ENCODE measurements at places on chromosomes 16 and 17.

DNA sequence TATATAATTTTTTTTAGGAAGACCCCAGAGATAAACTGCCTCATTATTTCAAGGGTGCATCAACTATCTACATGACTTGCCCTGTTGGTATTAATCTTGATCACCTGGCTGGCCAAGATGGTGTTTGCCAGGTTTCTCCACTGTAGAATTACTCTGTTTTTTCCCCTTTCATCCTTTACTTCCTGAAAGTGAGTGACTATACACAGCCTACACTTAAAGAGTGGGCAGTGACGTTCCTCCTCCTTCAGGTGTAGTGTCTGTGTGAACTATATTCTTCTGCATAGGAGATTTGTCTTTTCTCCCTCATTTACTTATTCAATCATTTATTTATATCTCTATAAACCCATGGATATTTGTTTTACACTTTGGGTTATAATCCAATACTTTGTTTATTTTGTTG lies 246.7 kb downstream of the IRF8 start:
- no peak for DNase-seq

GRCh38 chr16:66277311-66278070 lies 89.0 kb upstream of the CDH5 start:
- DNase-seq, result no peak

GRCh38 chr17:79675413-79675725 lies 55.4 kb upstream of the ENPP7 start:
- no peak for DNase-seq

GRCh38 chr16:75377729-75378386 lies 55.4 kb downstream of the CFDP1 start:
- no peak for DNase-seq

DNA sequence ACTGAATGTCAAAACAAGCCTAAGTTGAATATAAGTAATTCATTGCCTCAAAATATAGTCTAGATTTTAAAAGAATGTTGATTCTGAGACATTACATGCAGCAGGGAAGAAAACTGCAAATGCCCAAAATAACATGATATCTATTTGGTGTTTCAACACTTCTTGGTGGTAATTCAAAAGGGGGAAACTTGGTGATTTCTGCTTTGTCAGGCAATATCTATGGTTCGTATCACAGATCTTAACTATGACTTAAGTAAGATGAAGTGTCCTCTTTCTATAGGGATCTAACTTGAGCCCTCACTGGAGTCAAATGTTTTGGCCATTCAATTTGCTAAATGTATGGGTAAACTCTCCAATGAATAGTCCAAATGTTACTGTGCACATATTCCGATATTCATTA lies 44.6 kb downstream of the GNA13 start:
- DNase-seq, result no peak

- no peak for DNase-seq
Measured at GRCh38 chr17:17183744-17184143, 22.4 kb downstream of the PLD6 start.

GRCh38 chr16:51542981-51543815 lies 392.1 kb upstream of the SALL1 start:
- no peak for DNase-seq

DNA sequence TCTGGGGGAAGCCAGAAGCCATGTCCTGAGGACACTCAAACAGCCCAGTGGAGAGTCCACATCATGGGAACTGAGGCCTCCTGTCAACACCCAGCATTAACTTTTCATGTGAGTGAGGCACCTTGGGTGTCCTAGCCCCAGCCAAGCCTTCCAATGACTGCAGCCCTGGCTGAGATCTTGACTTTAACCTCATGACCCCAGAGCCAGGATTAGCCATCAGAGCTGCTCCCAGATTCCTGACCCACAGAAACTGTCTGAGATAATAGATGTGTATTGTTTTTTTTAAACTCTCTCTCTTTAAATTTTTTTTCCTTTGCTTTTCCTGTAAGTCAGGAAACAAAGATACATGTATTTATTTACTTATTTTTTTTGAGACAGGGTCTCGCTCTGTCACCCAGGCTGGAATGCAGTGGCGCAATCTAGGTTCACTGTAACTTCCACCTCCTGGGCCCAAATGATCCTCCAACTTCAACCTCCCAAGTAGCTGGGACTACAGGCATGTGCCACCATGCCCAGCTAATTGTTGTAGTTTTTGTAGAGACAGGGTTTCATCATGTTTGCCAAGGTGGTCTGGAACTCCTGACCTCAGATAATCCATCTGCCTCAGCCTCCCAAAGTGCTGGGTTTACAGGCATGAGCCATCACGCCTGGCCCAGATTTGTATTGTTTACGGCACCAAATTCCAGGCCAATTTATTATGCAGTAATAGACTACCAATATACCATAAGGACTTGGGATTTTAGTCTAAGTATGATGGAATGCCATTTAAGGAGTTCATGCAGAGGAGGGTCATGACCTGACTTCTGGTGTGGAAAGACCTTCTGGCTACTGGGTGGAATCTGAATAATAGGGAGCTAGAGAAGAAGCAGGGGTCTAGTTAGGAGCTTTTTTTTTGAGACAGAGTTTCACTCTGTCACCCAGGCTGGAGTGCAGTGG lies 14.0 kb upstream of the TMEM94 start:
- no peak for DNase-seq

DNA sequence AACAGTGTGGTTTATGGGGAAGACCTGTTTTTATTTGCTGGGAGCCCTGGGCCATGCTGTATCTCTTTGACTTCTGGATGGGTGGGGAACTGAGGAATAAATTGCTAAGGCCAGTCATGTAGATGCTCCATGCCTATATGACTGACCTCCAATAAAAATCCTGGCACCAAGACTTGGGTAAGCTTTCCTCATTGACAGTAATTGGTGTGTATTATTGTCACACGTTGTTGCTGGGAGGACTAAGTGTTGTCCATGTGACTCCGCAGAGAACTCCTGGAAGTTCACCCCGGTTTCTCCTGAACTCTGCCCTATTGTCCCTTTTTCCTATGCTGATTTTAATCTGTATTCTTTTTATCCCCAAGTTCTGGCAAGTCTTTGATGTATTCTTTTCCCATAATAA lies 33.4 kb upstream of the USP22 start:
- no peak for DNase-seq

DNA sequence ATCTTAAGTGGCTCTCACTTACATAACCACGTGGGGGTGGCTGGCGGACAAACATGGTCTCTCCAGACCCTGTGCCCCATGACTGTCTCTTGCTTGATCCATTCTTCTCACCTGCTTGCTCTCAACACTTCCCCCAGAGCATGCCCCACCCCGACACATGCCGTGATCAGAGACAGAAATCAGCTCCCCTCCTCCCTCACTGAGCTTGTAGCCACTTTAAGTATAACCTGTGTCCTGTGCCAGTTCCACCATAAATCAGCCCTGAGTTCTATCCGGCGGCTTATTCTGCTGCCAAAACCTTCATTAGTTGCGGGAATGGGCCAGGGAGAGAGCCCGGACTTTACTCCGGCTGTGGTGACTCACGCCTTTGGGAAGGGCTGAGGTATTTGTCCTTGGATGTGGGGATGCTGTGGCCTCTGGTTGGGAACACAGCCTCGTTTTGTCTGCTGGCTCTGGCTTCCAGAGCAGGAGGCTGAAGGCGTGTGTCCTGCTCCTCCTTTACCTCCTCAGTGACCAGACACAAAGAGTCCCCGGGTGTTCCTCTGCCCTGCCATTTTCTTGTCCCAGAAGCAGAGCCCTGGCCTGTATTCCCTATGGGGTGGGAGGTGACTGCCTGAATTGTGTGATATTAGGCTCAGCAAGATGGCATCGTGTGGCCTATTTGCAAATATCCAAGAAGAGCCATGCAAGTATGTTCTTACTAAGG lies 21.1 kb downstream of the ANKRD40 start:
- no peak for DNase-seq

DNA sequence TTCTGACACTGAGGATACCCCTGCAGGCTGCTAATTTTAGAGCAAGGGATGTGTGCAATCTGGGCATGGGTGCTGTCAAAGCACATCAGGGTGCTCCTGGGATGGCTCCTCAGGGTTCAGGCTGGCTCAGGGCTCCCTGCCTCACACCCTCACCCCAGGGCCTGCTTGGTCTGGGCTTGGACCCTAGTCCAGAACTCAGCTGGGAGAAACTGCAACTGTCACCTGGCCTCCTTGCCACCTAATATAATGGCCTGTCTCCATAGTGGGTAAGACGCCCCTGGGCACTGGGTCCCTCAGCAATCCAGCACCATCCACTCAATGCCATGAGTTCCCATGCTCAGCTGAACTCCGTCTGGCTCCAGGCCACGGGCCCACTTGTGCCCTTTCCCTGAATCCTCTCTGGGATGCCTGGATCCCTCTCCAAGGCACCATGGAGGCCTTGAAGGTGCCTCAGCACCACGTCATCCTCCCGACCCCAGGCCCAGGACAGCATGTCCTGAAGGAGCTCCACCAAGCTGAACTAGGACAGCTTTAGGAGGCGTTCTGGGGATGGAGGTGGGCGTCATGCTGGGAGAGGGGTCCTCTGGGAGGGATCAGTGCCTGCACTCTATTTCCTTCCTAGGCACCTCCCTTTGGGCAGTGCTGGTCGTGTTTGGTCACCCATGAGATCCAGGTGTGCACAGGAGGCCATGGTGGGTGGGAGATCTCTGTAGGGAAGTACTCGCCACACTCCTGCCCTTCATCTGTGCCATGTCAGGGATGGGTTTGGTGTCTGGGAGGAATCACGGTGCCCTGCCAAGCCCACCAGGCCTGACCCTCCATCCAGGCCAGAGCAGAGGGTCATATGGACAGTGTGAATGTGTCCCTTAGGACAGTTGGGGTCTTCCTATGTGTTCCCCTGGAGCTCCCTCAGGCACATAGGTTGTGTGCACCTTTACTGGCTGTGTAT lies 1688.4 kb downstream of the TP53TG3F start:
- DNase-seq, result no peak

DNA sequence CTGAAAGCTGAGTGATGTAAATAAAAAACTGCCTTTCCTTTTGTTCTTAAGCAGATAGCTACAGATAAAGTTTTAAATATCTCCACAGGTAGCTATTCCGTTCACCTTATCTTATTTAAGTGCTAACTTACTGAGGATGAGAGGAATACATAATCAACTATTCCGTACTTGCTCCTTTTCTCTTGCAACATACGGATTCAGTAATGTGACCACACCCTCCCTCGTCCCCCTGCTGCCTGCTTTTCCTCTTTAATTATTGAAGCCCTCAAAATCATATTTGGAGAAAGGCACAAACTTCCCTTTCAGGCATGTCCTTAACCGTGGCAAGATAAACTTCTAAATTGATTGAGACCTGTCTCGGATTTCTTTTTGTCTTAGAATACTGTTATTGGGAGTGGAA lies 101.4 kb downstream of the MAP2K4 start:
- DNase-seq, result no peak

GRCh38 chr17:4127555-4127954 lies 15.3 kb downstream of the ZZEF1 start:
- DNase-seq, result no peak

- DNase-seq, result no peak
Measured at GRCh38 chr17:19702217-19702641, 14.2 kb downstream of the SLC47A2 start.

- DNase-seq, result no peak
Measured at GRCh38 chr17:59002126-59002525, 104.6 kb downstream of the TRIM37 start.

DNA sequence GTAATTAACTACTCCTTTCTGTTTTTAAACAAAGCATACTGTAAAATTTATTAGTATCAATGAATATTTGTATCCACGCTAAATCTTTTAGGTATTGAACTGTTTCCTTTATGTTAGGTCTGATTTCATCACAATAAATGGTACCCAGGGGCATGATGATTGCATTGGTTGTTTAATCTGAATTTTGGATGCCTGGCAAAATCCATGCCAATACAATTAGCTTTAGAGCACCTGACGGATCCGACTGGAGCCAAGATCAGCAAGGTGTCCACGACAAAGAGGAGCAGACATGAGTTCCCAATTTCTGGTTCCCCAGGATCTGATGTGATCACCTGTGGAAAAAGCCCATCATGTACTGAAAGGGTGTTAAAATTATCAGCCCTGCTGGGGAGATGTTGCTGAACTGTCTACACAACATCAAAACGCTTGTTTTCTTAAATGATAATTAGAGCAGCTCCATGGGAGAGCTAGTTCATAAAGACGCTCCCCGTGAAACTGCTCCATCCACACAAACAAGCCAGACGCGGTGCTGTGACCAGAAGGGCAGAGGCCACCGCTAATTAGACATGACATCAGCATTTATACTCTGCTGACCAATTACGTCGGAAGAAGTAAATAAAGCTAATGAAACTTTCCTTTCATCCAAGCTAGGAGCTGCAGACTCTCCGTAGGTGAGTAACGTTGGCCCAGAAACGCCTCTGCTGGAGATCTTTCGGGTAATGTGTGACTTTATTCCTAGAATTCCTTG lies 151.7 kb downstream of the CPPED1 start:
- no peak for DNase-seq

- DNase-seq, result no peak
Measured at GRCh38 chr17:10061111-10061845, 137.1 kb downstream of the GAS7 start.

DNA sequence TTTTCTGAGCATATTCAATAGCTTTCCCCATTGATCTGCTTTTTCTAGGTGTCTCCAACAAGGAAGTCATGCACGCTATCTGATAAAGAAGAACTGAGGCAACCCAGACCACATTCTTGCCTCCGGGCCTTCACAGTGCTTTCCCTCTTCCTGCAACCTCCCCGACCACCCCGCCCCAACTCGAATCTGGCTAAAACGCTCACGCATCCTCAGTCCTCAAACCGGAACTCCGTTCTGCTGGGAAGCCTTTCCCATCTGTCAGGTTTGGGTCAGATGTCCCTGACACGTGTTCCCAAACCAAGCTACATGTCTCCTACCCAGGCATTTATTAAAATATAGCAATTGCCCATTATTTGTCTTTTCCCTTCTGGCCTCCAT lies 112.7 kb downstream of the VPS53 start:
- DNase-seq, result no peak

GRCh38 chr16:9850817-9851216 lies 331.4 kb downstream of the GRIN2A start:
- no peak for DNase-seq

DNA sequence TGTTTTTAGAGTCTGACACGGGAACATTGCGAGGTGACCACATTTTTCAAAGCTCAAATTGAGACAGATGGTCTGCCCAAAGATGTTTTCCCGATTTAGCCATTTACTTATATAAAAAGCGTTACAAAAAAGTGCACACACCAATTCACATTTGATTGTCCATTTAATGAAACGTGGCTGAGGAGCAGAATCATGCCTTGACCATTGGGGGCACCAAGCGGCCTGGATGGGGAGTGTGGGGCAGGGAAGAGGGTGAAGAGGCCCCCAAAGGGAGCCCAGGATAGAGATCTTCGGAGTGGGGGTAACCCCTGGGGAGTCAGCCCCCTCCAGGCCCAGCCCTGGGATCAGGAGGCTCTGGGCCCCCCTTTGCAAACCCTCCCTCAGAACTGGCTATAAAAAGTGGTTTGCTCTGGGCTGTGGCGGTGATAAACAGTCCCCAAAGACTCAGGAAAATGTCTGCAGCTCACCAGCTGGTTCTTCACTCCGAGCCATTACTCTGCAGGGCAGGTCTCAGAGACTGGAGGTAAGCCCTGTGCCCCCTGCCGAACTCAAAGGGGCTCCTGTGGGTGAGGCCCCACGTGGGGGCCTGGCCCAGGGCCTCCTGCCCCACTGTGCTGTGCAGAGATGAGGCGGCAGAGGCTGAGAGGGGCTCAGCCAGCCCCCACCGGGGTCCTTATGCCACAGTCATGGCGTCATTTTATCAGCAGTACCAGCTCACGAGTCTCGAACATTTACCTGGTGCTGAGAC lies 105.9 kb upstream of the SEC14L1 start:
- no peak for DNase-seq

GRCh38 chr17:76642994-76643393 lies 563 bp downstream of the ST6GALNAC1 start:
- DNase-seq, result no peak

GRCh38 chr16:27406511-27407128 lies 4.6 kb downstream of the IL21R start:
- DNase-seq, result no peak
